ENCODE measurements at places on chromosomes 12 and 14. TPM values are rescaled to one million over a fixed set of nuclear protein-coding genes. Genes with fewer than 3 reads are reported as not detected.

The RBP5 gene
- 1.4 TPM for polyA plus RNA-seq

The ETFBKMT gene
- polyA plus RNA-seq, result 3.6 TPM

The TAS2R10 gene
- 0.04 TPM for polyA plus RNA-seq

The SIX6 gene
- 0.13 TPM for polyA plus RNA-seq

The CMAS gene
- polyA plus RNA-seq, result 34.5 TPM

The VPS33A gene
- polyA plus RNA-seq, result 33.6 TPM

The OTOGL gene
- polyA plus RNA-seq, result 0.07 TPM

The CRIP2 gene
- 47.3 TPM for polyA plus RNA-seq
